Lower leg skin (tissue), 4 donors: ENCODE measurements at places on chromosomes 7 and 10. TPM values are rescaled to one million over a fixed set of nuclear protein-coding genes. Genes with fewer than 3 reads are reported as not detected.

DNA sequence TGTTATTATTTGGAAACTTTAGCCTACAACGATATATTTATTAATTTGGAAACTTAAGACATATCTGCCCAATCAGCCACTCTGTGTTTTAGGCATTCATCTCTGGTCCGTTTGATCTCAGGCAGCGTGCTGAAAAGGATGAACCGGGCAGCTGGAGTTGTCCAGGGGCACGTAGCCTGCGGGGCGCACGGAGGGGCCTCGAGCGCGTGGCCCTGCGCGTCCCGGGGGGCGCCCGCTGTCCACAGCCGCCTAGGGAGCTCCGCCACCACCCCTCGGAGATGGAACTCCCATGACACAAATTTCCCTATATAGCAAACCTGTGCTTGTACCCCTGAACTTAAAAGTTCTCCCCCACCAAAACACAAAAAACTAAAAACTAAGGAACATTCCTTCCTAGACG, 24.3 kb upstream of the MKI67 start:
- no peak for DNase-seq

DNA sequence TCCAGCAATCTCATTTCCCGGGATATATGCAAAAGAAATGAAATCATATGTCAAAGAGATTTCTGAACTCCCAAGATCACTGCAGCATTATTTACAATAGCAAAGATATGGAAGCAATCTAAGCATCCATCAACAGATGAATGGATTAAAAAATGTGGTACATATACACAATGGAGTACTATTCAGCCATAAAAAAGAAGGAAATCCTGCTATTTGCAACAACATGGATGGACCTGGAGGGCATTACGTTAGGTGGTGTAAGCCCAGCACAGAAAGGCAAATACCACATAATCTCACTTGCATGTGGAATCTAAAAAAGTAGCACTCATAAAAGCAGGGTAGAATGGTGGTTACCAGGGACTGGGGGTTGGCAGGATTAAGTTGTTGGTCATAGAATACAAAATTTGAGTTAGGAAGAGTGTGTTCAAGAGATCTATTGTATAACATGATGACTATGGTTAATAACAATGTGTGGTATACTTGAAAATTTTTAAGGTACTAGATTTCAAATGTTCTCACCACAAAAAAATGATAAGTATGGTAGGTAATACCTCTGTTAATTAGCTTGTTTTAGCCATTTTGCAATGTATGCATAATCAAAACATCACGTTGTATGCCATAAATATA, 32.9 kb upstream of the EIF5AL1 start:
- DNase-seq: no peak

DNA sequence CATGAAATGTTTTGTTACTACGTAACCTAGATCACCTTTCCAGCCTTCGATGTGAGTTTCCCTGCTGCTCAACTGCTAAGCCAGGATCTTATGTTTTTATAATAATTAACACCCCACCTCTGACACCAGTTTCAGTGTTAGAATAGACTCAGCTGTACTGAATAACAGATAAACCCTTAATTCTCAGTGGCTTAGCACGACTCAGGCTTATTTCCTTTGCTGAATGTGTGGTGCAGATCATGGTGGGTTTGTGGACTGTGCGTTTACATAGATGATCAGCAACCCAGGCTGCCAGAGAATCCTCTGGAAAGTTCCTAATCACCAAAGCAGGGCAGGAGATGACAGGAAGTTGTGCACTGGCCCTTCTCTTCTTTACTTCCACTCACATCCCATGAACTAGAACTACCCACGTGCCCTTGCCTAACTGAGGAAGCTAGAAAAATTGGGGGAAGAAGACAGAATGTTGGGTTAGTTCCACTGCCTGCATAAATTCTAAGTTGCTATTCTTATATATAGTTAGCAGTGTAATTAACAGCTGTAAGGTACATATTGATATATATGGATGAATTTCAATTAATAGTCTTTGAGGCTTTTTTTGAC, 111.8 kb downstream of the MAPK8 start:
- DNase-seq: no peak

The SLC18A3 gene
- total RNA-seq: not detected
